ENCODE measurements at places on chromosomes 7 and 10.

GRCh38 chr10:21496343-21497176, 28.9 kb downstream of the SKIDA1 start:
- DNase-seq: peak; percentile 78

- DNase-seq: no peak
These were observed 346.5 kb upstream of the CACNA2D1 start for GRCh38 chr7:82789883-82790609.

- DNase-seq: no peak
These were observed 173.9 kb upstream of the SLC25A13 start for GRCh38 chr7:96495751-96496216.

DNA sequence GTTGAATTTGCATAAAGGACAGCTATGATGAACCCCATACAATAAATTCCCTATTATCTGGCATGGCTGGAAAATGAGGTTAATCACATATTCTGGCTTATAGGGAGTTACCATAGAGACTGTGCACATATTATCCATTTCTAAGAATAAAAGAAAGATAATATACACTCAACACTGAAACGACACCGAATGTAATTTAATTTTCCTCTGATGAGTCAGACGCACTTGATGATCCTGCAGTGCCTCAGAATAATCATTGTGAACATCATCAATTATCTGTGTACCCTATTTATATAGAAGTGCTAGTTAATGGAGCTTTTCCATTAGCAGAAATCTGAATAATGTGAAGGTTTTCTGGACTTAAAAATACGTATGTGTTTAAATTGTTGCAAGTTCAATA, 60.2 kb downstream of the SGCE start:
- DNase-seq: no peak

DNA sequence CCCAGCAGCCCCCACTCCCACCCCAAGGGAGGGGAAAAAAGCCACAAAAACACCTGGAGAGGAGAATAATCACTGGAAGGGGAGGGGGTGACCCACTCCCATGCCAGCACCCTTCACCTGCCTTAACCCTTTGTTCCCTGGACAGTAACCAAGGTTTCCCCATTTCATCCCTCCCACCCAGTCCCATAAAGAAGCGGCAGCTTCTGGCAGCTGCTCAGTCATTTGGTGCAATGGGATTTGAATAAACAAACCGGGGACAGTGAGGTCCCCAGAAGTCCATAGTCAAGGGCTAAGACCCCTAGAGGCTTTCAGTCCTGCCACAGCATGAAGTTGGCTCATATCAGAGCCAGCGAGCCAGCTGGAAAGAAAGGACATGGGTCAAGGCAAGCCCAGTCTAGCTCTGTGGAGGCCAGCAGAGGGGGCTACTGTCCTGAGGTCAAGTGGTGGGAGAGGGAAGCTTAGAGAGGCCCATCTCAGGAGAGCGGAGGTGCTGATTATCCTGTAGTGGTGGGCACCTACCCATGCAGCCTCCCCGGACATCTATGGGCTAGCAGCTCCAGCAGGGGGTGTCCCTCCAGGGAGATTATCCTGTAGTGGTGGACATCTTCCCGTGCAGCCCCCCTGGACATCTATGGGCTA, 58.9 kb upstream of the LBX1 start:
- peak; percentile 61 for DNase-seq

- no peak for DNase-seq
These were observed 20.3 kb downstream of the PCLO start for GRCh38 chr7:83142365-83142764.

DNA sequence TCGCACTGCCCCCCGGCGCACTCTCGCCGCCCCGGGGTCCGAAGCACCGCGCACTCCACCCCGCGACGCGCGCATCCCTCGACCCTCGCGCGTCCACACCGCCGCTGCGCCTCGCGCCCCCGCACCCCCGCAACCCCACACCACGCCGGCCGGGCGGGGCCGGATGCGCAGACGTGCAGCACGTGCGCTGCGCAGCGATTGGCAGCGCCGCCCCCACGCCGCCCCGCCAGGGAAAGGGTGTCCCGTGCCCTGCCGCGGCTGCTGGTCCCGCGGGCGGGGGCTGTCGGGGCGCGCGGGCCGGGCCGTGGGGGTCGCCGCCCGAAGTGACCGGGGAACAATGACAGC, 53.7 kb upstream of the KDM7A start:
- peak; percentile 20 for DNase-seq

DNA sequence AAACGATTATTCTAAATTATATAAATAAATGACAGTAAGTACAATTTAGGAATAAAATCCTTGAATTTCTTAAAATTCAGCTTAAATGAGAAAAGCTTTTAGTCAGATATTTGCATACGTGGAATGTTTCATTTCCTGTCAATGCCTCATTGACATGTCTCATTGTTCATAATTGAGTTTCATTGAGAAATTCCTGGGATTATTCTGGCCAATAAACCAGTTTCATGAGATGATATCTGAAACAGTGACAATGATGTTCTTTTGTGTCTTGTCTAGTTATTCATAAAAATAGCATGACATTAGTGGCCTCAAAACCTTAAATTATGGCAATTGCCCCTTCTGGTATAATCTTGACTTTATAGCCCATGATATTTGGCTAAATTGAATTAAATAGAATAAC, 95.8 kb downstream of the DKK1 start:
- no peak for DNase-seq

DNA sequence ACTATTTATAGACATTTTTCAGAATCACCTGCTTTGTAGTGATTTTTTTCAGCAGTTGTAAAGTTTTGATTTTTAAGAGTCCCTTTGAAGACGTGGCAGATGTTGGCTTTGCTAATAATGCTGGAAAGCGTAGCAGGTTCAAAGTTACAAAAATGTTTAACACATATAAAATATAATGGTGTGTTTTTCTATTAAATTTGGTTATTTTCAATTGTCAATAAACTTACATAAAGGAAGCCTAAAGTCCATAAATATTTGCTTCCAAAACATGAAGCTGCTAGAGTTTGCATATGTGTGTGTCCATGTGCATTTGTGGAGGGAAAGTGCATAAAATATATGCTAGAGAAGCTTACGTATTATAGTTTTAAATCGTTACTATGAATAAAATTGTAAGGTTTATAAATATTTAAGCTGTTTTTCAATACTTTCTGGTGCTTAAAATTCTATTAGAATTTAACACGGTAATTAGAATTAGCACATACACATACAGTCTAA, 3.7 kb downstream of the MEOX2 start:
- no peak for DNase-seq

- DNase-seq: peak; percentile 48
These were observed 644 bp downstream of the SORBS1 start for GRCh38 chr10:95560278-95561176.

- DNase-seq: peak; percentile 89
These were observed 22.6 kb downstream of the PDIA4 start for GRCh38 chr7:149005427-149006344.

DNA sequence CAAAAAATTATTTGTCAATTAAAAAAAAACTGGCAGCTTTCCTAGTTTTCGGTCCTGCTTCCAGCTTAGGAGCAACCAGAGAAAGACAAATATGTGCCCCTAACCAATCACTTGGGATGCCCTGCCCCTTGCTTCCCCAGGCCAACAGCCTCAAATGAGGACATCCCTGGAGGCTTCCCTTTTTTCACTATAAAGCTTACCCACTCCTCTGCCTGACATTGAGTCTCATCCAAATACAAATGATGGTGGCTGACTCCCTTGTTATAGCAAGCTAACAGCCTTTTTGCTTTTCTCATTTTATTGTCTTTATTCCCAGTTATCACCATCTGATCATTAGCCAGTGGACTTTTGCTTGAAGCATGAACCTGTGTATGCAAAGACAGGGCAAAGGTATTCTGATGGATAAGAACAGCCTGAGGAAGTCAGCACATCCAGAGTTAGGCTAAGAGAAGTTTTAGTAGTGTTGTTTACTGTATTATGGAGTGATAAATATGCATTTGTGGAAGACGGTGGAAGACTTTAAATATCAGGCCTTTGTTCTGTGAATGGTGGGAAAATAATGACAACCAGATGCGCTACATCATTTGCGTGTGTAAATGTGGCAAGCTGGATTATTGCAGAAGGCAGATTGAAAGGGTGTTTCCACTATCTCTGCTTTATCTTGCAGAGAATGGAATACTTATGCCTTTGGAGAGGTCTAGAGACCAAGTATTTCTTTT, 1.7 kb upstream of the CCM2 start:
- DNase-seq: no peak

DNA sequence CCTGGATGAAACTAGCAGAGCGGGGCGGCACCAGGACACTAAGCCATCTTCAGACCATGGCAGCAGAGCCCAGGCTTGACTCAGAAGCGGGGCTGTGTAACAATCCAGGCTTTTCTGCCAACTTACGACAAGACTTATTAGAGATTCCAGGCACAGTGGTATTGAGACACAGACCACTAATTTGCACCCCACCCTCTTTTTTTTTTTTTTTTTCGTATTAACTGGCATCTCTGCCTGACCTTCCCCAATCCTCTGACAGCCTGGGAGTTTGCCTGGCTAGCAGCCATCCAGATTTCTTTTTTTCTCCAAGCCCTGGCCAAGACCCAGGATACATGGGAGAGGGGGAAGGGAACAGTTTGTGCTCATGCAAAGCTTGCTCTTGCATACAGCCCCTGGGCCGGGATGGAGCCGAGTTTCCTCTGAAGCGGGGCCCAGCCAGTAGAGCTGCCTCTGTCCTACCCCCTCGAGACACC, 182.4 kb downstream of the PLXNA4 start:
- peak; percentile 18 for DNase-seq

GRCh38 chr7:95577137-95577536, 19.2 kb downstream of the PDK4 start:
- DNase-seq: no peak

DNA sequence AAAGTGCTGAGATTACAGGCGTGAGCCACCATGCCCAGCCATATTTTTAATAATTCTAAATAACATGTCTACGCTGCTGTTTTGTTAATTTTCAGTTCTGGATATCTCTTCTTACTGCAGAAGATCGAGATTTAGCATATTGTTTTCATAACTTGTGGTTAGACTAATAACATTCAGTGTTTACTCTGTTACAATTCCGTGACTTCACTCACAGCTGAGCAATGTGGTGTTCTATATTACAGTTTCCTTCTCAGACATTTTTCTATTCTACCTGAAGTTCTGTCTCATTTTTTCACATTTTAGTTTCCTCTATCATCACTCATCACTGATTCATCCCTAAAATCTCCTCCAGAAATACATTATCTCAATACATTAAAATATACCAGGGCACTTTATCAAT, 10.9 kb downstream of the RNF32 start:
- DNase-seq: no peak

GRCh38 chr10:112741830-112742402, 208.1 kb upstream of the TCF7L2 start:
- DNase-seq: no peak

GRCh38 chr7:150567169-150567568, at the start of gene GIMAP4:
TSS of gene GIMAP4 (plus strand) at chr7:150567390. CDS start at chr7:150569902, 2,512 bp downstream.
- no peak for DNase-seq

All from NCI-H82 (cell line).